ENCODE measurements at places on chromosomes 1 and 21.

DNA sequence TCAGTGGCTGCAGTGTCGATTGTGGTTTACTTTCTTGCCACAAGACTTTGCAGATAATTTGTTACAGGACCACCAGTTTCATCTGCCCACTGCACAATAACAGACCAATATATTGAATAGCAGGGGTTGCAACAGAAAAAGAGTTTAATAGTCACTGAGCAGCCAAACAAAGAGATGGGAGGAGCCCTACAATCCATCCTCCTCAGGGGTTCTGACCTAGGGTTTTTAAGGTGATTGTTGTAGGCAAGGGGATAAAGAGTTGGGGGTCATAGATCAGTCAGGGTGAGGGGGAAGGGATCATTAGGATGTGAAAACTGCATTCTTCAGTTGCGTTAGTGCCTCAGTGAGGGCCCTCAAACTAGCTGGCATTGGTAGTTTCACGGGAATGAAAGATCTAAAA lies 110.7 kb upstream of the OLFM3 start:
- no peak for DNase-seq

DNA sequence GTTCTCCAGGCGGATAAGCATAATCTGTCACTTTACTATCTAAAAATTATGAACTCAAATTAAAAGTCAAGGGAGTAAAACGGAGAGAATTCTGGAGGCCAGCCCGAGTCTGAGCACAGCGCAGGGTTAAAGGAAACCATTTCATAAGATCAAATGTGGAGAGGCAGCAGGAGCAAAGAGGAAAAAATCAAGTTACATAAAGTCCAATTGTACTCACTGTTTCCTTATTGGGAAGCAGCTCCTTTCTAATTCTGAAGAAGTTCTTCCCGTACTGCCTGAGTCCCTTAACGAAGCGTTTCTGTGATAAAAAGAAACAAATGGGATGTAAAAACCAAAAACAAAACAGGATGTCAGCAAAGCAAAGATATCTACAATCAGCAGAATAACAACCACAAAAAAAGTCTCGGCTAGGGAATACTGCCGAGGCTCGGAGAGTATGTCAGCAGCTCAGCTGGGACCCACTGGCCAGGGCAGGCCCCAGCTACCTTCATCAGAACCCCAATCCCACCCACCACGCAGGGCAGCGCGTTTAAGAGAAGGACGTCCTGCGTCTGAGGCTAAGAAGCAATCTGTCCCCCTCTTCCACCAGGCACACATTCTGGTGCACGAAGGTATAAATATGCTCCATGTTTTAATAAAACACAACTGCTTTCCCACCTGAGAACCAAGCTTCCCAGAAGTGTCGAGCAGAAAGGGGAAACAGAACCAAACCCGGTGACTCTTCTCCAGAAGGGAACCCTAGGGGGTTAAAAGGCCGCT lies 104.8 kb downstream of the SLC45A1 start:
- DNase-seq: no peak

GRCh38 chr1:118099686-118100085 lies 85.3 kb downstream of the SPAG17 start:
- DNase-seq: no peak

DNA sequence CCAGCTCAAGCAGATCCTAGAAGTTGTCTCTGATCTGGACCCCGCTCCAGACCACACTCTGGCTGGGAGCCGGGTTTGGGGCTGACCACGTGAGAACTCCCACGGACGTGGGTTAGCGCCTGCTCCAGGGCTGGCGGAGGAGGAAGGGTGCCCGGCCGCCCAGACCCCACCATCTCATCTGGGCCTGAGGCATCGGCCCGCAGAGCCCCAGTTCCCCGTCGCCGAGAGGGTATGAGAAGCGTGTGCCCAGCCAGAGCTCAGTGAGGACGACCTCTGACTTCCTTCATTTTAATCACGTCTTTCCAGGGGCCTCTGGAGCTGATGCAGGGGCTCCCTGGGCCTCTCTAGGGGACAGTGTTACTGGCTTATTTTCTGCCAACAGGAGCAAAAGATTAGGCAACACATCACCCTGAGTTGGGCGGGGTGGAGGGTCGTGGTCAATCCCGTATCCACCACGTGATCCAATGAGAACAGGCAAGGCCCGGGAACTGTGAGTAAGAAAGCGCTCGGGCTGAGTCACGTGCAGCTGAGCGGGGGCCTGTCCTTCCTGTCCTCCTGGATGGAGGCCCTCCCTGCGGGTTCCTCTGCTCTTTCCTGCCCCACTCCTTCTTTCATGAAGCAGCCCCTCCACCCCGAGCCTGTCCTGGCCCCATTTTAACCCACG lies 81.1 kb downstream of the SIK1 start:
- DNase-seq: no peak

DNA sequence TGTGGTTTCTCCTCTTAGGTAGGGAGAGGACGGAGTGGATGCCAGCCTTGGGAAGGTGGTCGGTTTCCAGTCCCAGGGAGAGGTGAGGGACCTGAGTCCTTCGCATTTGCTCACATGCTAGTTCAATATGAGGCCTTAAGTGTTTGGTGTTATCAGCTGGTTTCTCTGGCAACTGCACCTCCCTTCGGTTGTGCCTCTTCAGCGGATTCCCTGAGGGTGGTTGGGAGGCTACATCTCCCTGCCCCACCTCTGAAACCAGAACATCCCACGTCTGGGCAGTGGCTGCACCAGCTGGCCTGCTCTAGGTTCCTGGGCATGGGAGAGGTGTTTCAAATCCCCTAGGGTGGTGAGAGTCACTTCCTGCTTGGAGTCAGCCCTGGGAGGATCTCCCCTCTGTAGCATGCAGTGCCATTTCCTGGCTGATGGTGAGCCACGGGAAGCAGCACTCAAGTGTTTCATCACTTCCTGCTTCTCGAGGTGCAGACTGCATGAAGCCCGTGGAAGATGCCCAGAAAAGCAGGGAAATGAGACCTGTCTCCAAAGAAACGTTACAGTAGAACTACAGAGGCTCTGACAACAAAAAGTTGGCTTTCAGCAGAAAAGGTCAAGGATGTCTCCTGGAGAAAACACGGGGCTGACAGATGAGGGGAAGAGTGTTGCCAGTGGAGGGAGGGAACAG lies 4.5 kb downstream of the TMEM125 start:
- no peak for DNase-seq

Data from stimulated activated CD4-positive, alpha-beta T cell treated with anti-CD3 and anti-CD28 coated beads, Interleukin-4, amount 100 ng/mL, for 48 hours (primary cell).